ENCODE measurements at places on chromosomes 12 and 14. TPM values are rescaled to one million over a fixed set of nuclear protein-coding genes. Genes with fewer than 3 reads are reported as not detected.
A peak's percentile ranks its signal among the peaks of the same experiment; 100 is the strongest.

DNA sequence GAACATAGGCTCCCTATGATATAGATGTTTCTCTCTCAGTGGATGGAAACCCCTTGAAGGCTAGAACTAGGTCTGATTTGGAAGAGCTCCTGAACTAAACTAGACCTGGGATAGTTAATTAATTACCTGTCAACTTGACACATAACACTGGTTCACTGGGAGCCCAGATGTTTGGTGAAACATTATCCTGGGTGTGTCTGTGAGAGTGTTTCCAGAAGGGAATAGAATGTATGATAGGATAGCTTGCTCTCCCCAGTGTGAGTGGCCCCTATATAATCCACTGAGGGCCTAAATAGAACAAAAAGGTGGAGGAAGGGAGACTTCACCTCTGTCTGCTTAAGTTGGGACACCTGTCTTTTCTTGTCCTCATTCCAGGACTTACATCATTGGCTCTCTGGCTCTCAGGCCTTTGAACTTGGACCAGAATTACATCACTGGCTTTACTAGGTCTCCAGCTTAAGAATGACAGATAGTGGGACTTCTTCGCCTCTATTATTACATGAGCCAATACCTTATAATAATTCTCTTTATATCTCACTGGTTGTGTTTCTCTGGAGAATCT lies 194.1 kb downstream of the KTN1 start:
- no peak for DNase-seq

GRCh38 chr14:103561381-103562178 lies 877 bp downstream of the BAG5 start:
- peak; percentile 88 for DNase-seq

DNA sequence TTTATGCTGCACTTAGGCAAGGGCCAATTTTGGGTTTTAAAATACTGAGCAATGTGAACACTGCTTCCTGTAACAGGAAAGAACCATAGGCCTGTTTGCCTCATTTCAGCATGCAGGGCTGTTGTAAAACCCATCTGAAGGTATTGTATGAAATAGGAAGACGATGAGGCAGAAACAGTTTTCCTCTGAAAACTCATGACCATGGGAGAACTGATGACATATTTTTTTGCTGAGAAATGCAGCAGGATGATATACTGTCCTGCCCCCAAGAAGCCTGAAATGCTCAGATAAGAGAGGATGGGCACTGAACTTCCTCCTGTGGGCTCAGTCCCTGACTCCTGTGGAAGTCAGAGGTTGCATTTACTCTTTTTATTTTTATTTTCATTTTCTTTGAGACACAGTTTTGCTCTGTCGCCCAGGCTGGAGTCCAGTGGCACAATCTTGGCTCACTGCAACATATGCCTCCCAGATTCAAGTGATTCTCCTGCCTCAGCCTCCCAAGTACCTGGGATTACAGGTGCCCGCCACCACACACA lies 17.4 kb downstream of the PYGL start:
- no peak for DNase-seq

- no peak for DNase-seq
Observed at GRCh38 chr14:87325741-87326140, 667.2 kb downstream of the GALC start.

- no peak for DNase-seq
Observed at GRCh38 chr14:100683578-100683977, 43.1 kb upstream of the DLK1 start.

- no peak for DNase-seq
Observed at GRCh38 chr12:97639702-97640101, 177.1 kb downstream of the RMST start.

- no peak for DNase-seq
Observed at GRCh38 chr12:132856581-132856980, 27.9 kb upstream of the GOLGA3 start.

DNA sequence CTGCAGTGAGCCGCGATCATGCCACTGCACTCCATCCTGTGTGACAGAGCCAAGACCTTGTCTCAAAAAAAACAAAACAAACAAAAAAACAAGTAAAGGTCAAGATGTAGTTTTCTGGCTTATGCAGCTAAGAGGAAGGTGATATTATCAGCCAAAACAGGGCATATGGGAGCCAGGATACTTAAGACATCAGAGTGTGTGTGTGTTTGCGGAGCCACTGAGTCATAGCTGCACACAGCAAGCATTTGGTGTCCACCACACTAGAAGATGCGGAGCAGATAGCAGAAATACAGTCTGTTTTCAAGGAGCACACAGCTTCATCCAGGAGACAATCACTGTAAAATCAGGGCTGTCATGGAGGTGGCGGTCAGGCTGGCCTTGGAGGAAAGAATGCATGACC lies 72.6 kb upstream of the REP15 start:
- DNase-seq, result no peak

GRCh38 chr12:18332173-18332572 lies 70.9 kb downstream of the PIK3C2G start:
- no peak for DNase-seq

DNA sequence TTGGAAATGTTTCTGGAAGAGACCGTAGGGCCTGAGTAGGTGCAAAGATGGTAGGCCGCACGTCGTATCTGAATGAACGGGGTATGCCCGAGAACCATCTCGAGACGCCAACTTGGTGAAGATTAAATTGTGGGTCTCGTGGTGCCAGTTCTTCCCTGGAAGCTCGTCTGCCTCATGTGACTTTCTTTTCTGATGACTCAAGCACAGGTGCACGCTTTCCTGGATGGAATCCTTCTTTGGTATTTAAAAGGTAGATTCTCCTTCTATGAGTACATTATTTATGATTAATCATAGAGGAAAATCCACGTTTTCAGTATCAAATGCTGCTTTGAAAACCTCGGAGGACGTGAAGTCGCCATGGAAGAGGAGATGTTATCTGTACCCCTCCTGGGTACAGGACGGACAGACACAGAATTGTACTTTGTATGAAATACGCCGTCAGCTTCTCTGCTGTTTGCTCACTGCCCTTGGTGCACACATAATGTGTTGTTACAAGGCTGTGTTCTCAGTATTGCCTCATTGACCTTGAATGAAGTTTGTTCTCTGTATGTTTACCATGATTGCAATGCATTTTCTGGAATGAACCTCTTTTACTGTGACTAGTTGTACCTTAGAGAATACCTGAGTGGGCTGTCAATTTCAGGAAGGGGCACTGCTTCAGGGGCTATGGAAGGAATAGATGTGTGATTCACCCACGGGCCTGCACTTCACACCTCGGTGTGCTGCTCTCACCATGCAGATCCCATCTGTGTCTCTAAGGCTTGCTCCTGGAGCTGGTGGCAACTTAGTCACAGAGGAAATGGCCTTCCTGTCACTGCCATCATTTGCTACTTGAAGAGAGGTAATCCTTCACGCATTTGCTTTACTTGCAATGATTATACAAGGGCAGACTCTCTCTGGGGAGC lies 137.3 kb upstream of the RTL1 start:
- peak; percentile 31 for DNase-seq

- no peak for DNase-seq
Observed at GRCh38 chr12:93925585-93926205, 222.7 kb upstream of the PLXNC1 start.

DNA sequence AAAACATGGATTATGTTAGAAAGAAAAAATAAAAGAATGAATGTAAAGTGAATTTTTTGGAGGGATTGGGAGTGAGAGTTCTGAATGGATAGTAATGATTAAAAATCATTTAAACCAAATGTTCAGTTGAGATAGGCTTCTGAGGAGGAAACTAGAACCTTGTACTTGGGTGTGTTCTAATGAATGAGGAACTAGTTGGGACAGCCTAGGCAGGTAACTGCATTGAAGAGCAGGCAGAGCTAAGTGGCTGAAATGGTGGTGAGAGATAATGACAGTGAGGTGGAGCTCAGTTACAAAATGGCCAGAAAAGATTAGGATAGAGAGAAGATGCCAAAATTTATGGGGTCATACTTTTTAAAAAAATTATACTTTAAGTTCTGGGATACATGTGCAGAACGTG lies 132.9 kb downstream of the ATP23 start:
- DNase-seq, result no peak

- DNase-seq, result no peak
Observed at GRCh38 chr12:22812531-22812930, 187.6 kb downstream of the ETNK1 start.

DNA sequence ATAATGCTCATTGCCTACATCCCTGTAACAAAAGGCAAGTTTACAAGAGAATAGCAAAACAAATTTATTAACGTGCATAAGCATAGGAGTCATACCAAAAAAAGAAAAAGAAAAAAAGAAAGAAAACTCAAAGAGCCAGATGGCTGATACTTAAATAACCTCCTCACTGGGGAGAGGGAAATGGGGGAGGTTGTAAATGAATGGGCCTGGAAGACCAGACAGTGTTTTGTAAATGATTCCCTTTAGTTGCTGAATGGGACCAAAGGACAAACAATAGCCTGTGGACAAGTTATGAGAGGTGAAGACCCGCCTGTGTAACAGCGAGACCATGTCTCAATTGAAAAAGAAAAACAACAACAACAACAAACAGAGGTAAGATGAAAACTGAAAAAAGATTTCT lies 35.3 kb downstream of the CAPS2 start:
- no peak for DNase-seq

GRCh38 chr14:39912192-39913100 lies 480.2 kb upstream of the FBXO33 start:
- no peak for DNase-seq

GRCh38 chr14:33796356-33796755 lies 154.5 kb downstream of the EGLN3 start:
- DNase-seq, result no peak

DNA sequence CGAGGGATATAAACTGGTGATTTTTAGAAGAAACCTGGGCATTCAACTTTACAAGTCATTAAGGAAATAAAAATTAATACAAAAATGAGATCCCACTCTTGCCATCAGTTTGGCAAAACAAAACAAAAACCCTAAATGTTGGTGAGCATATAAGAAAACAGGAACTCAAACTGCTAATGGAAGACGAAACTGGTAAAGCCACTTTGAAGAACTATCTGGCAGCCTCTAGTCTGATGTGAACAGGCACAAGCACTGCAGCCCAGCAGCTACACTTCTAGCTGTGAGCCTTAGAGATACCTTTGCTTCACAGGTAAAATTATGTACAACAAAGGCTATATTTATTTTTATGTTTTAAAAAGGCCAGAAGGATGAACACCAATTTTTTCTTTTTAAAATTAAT lies 459.6 kb downstream of the ZFP36L1 start:
- no peak for DNase-seq

- DNase-seq, result no peak
Observed at GRCh38 chr12:132743831-132744230, 17.8 kb downstream of the ANKLE2 start.

DNA sequence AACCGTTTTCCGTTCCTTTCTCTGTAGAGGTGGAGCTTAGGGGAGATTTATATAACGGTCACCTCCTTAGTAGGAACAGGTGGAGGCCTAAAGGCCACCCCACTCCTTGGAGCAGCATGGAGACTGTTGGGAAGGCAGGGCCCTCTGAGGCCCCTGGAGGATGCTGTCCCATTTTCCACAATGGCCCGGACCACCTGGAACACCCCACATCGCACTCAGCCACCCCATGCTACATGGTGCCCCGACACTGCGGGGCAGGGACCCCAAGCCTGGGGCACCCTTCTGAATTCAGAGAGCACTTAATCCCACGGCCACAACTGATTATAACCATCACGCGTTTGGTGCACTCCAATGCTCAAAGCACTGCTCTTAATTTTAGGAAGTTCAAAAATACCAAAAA lies 41.4 kb downstream of the C14orf132 start:
- peak; percentile 20 for DNase-seq

DNA sequence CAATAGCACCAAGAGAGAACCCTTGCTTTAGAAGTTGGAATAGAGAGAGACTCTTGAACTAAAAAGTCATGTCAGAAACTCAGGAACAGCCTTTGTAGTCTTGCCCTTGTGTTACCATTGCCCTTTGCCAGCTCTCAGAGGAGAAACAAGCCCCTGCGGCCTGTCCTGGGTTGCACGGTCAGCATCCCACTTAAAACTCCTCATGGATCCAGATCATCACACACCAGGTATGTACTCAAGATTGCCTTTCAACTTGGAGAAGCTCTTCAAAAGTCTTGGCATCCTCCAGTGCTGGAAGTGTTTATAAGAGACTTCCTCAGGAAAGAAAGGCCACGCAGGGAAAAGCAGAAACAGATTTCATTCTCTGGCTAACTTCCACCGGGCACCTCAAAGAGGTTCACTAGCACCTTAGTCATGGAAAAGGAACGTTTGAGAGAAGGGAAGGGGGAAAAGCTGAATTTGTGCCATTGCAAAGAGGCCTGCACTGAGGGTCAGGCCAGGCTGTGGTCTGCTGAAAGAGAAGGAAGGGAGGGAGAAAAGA lies 594.2 kb downstream of the MED13L start:
- DNase-seq, result no peak

GRCh38 chr12:55008944-55009585 lies 10.7 kb upstream of the NEUROD4 start:
- no peak for DNase-seq

DNA sequence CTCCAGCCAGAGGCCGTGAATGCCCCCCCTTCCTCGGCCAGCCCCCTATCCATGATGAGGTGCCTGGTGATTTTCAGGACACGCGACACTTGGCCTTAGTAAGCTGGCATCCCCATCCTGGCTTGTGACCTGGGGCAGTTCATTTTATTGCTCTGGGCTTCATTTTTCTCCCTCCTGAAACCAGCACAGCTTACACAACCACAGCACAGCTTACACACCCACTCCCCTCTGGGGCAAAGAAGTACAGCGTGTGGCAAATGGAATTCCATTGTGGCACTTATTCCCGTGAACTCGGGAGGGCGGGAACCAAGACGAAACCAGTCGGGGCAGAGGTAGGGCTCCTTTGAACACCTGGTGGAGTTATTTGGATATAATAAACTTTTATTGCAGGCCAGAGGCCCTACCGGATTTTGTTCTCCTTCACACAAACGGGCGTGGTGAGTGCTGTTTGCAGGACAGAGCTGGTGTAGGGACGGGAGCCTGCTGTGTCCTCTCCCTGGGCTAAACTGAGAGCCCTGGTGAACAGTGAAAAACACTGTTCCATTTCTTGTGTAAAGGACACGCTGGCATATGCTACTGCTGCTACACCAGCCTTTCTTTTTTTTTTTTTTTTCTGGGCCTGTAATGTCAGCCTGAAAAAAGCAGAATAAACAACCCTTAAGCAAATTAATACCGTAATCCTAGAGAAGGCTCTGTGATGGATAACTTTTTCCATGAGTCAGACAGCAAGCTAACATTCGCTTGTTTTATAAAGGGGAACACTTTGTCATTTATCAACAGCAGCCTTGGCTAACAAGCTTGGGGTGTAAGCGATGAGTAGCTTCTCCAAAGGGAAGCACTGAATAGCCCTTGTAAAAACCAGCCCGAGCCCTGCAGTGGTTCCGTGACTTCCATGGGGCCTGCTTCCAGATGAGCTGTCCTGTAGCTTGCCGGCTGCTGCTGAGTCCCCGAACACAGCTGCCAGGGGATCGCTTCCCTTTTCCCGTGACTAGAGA lies 29.3 kb downstream of the CD9 start:
- peak; percentile 94 for DNase-seq

MYO1H gene
- not detected for total RNA-seq

PNN gene
- 42.6 TPM for total RNA-seq

ESRRB gene
- 0.95 TPM for total RNA-seq

SLCO1B1 gene
- total RNA-seq, result not detected

TDP1 gene
- 8.2 TPM for total RNA-seq

CMKLR1 gene
- total RNA-seq, result 53.4 TPM

KLRG1 gene
- total RNA-seq, result 2.7 TPM

RBP5 gene
- 5.1 TPM for total RNA-seq

KRT3 gene
- total RNA-seq, result not detected

GZMB gene
- 0.79 TPM for total RNA-seq

PRH2 gene
- not detected for total RNA-seq

ACVRL1 gene
- 95.7 TPM for total RNA-seq

KLRC1 gene
- 0.38 TPM for total RNA-seq

FAM90A1 gene
- 0.23 TPM for total RNA-seq

Data from posterior vena cava (tissue), 2 donors.